ENCODE measurements at places on chromosomes 5 and 9. TPM values are rescaled to one million over a fixed set of nuclear protein-coding genes. Genes with fewer than 3 reads are reported as not detected.
A peak's percentile ranks its signal among the peaks of the same experiment; 100 is the strongest.

The NUTM2F gene
- 0.09 TPM for polyA plus RNA-seq

DNA sequence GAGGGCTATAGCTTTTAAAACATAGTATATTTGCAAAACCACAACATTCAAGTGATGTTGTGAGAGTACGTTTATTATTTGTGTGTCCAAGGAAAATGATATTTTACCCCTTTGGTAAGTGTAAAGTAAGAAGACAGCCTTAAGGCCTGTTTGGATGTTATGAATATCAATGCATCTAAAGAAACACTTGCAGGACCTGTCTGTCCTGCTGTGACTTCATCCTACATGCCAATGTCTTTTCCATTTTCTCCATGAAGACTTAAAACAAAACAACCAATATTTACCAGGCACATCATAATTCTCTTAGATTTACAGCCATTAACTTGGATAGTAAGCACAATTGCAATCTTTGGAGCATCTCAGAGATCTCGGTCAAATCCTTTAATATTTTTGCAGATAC, 29.0 kb downstream of the PRLR start:
- no peak for DNase-seq

DNA sequence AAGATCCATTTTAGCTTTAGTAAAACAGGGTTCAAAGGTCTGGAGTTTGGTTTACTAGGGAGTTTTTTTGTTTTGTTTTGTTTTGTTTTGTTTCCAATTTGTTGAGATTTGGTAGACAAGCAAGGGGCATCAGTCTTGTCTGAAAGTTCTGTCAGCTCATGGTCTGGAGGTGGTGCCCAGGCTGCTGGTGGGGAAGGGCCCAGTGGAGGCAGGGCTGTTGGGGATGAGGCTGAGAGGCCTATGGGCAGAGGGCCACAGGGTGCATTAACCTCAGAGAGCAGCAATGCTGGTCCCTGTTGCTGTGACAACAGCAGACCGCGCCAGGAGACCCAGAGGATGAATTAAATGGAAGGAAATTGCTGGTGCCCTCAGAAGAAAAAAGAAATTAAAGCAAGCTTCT, 174.5 kb downstream of the FGF1 start:
- no peak for DNase-seq

GRCh38 chr5:164094291-164094690, 588.9 kb downstream of the MAT2B start:
- no peak for DNase-seq

DNA sequence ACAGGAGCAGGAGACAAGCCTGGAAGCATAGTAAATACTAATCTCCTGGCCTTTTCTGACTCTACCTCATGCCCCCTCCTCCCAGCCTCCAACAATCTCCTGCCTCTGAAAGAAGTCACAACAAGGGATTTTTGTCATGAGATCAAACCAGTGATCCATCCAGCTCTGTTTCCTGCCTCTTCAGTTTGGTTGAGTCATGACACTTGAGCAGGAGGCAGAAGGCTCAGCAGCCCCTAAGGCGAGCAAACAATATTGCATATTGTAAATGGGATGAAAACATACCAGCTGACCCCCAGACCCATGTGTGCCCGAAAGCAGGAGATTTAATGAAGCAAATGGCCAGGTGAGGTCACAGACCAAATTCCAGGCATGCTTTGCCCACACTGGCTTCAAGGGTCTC, 272.8 kb downstream of the GAS1 start:
- no peak for DNase-seq

DNA sequence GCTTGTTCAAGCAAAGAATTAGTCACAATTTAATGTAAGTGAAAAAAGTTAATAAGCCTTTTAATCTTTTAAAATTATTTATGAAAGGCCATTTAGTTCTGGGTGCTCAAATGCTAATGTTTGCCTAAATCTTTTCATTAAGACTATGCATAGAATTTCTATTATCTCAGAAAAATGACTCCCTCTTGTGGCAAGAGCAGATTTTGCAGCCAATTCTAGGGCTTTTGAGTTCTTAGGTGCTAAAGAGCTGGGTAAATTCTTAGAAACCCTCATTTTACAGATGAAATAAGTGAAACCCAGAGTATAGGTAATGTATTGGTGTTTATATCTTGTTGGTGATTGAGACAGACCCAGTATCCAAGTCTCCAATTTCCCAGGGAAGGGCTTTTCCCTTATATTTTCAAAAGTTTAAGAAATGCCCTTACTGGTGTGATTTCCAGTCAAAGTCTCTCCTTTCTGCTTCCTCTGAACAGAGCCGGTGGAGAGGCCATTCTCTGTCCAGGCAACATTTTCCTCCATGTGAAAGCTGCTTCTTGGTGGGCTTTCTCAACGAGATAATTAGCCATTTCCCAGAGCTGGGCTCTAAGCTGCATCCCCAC, 24.1 kb upstream of the PCSK5 start:
- DNase-seq = peak; percentile 36

DNA sequence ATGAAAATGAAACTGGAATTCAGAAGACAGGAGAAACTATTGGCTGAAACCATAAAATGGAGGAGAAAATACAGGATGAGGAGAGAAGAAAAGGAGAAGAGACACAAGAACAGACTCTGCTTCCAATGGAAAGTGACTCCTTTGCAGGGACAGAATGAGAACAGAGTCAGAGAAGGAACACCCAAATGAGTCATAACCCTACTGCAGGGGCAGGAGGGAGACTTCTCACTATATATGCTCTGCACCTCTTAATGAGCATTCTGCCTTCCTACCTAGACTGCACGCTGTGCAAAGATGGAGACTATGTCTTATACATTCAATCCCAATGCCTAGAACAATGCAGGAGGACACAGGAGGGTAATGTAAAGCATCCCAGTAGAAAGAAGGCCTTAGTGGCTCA, 2.1 kb downstream of the SAXO1 start:
- no peak for DNase-seq

The PCDHB6 gene
- 3.0 TPM for polyA plus RNA-seq

GRCh38 chr5:16192311-16192710, 12.7 kb upstream of the MARCHF11 start:
- no peak for DNase-seq

- DNase-seq = no peak
Measured at GRCh38 chr5:104859437-104859836, 1296.8 kb upstream of the NUDT12 start.

The UBAP1 gene
- 44.8 TPM for polyA plus RNA-seq

- no peak for DNase-seq
Measured at GRCh38 chr9:77663754-77664153, 15.6 kb upstream of the GNA14 start.

GRCh38 chr5:8381972-8382371, 513.0 kb downstream of the MTRR start:
- no peak for DNase-seq

DNA sequence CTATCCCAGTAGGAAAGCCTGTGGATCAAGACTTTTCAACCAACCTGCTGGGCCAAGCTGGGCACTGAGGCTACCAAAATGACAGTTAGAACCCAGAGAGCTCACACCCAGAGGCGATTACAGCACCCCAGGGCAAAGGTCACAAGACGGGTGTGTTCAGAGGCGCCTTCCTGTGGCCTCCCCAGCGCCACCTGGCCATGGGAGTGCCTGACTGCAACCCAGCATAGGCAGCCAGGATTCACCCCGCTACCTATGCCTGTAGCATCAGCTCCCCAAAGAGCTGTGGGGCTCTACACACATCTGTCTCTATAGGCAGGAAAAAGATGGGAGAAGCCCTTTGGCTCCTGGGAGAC, 33.5 kb downstream of the PDGFRB start:
- DNase-seq = no peak

Measured in right lung (tissue), 10 donors.